MM.1S (cell line): ENCODE measurements at places on chromosomes 16 and 17.

- no peak for DNase-seq
Observed at GRCh38 chr16:26391833-26392232, 674.9 kb upstream of the C16orf82 start.

DNA sequence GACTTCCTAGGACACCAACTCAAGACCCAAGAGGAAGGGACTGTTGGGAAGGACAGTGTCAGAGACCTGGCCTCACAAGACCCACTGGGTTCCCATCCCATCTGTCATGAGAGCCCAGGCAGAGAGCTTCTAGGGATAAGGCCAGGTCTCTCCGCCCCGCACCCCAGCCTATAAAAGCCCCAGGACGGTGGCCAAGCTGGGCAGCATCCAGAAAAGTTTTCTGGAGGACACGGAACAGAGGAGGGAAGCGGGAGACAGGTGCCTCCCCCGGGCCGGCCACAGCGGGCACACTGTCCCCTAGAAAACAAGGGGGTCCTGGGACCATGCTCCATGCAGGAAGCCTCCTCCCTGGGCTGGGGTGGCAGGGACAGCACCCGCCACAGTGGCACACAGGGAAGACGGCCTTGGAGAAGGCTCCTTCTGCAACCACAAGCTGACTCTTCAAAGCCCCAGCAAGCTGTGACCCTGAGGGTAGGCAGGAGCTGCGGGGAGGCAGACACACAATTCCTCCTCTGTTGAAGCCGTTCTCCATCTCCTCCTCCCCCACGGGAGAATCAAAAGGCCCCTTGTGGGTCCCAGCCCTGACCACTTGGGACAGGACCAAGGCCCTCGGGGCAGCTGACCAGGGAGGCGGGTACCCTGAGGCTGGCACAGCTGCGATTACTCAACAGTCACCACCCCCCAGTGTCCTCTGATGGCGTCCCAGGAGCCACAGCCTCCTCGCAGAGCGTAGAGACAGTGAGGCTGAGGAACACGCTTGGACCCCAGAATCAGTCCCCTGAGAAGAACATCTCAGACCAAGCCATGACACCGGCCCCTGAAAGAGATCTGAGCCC is 26.1 kb downstream of the TRPV3 start:
- DNase-seq, result no peak

DNA sequence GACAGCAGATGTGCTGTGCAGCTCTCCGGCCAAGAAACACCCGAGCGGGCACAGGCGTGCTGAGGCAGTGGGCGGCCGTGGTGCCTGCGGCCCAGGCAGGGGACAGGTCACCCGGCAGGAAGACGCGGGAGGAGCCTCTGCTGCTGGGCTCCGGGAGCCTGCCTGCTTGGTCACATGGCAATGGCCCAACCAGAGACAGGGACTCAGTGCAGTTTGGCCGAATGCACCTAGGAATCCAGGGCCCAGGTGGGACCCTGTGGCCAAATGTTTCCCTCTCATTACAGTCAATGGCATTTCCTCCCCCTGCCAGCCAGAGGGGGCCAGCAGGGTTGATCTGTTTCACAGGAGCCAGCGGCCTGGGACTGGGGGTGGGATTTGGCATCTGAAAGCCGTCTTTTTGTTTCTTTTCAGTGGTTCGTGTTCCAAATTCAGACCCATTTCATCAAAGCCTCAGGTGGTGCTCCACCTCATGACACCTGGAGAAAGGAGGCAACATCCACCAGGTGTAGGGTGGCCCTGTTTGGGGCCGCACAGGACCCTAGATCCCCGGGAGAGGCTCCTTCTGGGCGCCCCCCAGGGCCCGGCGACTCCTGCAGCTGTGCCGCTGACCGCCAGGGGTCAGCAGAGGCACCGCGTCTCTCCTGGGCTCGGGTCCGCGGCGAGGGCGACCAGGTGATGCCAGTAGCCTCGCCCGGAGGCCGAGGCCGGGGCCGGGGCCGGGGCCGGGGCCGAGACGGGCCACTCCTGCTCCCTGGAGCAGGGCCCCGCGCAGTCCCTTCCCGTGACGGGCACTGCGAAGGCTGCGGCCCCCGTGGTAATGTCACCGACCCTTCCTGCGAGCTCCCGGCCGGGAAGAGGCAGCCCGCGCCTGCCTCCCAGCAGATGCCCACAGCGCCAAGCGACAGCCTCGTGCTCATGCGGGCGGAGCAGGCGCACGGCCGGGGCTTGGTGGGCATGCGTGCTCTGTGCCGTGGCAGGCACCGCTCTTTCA is 118.5 kb downstream of the C16orf78 start:
- peak; percentile 52 for DNase-seq

DNA sequence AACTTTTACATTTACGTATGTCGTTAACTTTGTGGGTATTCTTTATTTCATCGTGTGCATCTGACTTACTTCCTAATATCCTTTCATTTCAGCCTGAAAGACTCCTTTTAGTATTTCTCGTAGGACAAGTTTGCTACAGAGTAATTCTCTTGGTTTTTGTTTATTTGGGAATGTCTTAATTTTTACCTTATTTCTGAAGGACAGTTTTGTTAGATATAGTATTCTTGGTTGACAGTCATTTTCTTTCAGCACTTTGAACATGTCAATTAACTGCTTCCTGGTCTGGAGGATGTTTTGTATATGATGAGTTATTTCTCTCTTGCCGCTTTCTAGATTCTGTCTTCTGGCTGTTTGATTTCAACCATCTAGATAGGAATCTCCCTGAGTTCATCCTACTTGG is 109.2 kb upstream of the NACA2 start:
- no peak for DNase-seq

DNA sequence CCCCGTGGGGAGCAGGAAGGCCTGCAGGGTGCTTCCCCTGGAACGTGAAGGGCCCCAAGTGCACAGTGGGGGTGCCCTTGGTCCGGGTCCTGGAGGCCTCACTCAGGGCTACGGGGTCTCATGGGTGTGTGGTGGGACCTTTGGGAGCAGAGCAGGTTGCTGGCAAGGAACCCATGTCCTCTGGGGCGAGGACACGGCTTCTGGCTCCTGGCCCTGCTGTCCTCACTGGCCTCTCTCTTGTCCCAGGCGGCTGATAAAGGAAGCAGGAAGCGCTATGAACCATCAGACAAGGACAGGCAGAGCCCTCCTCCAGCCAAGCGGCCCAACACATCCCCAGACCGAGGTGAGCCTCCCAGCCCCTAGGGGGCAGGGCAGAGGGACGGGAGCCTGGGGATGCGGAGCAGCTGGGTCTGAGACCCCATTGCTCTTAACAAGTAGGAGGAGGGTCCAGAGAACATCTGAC is 9.8 kb upstream of the IL17C start:
- DNase-seq, result no peak

DNA sequence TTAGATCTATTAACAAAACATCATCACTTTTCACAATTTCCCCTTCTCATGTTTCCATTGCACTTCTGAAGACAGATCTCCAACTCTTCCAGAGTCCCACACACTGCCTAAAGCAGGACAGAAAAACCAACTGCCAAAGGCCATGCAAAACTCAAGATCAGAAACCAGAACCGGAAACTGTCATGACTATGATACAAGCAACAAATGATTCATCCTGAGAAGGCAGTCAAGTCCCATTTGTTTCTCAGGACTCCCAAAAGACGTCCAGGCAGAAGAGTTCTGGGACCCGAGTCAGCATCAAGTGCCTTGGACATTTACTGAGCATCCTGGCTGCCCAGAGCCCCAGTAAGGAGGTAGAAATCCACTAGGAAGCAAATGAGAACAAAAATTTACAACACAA is 38.8 kb downstream of the ERN1 start:
- DNase-seq, result peak; percentile 65

DNA sequence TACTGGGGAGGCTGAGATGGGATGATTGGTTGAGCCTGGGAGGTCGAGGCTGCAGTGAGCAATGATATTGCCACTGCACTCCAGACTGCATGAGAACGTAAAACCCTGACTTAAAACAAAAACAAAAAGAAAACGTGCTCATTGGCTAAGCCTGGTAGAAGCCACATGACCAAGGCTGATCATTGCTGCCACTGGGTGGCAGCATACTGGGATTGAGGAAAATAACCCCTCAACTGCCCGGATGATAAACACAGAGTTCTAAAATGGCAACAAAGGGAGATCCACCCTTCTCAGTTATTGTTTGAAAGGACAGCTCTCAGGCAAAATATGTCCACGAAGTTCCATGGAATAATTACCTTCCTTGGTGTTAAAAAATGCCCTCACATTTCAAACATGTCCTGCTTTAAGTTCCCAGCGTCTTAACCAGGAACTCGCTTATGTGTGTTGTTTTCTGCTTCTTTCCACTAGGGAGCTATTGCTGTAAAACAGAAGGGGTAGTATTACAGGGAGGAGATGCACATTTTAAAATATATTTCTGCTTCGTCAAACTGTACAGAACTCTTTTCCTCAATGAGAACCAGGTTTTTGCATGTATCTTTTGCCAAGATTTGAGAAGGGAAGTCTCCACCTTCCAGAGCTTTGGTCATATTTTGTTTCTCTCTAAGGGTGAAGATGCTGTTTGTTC is 675.3 kb downstream of the MAF start:
- peak; percentile 59 for DNase-seq

DNA sequence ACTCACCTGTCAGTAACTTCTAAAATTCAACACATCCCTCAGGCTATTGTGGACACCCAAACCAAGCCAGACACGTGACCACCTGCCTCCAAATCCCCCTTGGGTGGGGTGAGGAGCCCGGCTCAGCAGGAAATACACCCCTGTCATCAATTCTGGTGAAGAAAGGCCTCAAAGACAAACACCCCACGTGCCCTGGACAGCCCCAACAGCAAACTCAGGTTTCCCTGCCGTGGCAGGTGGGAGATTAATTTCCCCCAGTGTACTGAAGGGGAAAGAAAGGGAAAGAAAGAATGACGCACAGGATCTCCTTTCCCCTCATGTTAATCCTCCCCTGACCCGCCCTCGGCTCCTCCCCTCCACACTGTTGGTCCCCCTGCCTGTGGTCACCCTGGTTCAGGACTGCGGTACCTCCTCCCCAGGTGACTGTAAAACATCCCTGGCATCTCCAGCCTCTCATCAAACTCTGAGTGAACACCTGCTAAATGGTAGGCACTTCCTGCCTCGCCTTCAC is 98.3 kb downstream of the ZNF423 start:
- DNase-seq, result no peak

DNA sequence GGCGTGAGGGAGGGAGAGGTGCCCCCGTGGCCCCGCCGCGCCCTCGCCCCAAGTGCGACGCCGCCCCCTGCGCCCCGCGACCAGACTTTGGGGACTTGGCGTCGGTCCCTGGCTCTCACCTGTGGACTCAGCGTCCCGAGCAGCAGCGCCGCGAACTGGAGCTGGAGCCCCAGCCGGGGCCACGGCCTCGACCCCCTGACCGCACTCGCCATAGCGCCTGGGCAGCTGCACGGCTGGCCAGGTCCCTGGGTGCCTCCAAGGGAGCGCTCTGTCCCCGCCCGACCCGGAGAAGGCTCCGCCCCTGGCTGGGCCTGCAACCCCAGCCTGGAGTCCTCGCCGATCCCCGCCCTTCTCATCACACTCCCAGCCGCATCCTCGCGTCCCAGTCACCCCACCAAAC is at the start of gene ERN2:
ERN2 (minus strand) TSS at position 247 of the 400 bp plus-strand sequence; CDS start at position 212, 35 bp downstream.
- DNase-seq, result no peak

GRCh38 chr17:41959336-41960095 is 7.1 kb upstream of the CNP start:
- DNase-seq, result peak; percentile 57

- DNase-seq, result no peak
Observed at GRCh38 chr17:15444805-15445204, 22.6 kb downstream of the CDRT4 start.

- no peak for DNase-seq
Observed at GRCh38 chr16:20298452-20298851, 28.9 kb downstream of the GP2 start.

GRCh38 chr17:45222996-45223538 is 1.4 kb downstream of the FMNL1 start:
- DNase-seq, result peak; percentile 20

DNA sequence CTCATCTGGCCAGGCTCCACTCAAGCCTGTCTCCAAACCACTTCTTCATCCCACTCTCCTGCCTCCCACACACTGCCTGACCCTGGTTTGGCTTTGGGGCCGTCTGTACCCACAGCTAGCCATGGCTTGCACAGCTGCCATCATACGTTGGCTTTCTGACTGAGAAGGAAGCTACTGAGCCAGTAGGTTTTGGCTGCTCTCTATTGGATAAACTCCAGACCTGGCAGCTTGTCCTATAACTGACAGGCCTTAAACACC is 3.9 kb downstream of the MIF4GD start:
- no peak for DNase-seq

- no peak for DNase-seq
Observed at GRCh38 chr16:62940569-62940968, 904.3 kb upstream of the CDH8 start.

DNA sequence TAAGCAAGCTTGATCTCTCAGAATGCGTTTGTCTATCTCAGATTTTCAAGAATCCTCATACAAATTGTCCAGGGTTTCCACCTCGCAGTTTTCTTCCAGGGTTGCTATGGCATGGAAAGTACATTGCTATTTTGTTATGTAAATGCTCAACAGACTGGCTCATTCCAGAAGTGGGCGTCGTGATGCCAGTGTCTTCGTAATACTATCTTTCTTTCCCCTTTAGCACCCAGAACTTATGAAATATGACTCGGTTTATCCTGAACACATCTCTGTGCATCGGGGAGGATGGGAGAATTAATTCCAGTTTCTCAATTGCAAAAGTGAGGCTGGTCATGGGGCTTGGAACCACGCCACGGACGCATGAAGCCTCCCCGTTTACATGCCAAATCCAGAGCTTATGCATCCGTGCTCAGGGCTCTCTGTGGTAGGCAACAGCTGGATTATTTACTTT is 405.0 kb downstream of the WWOX start:
- DNase-seq, result no peak

- no peak for DNase-seq
Observed at GRCh38 chr17:77742579-77742978, 215.9 kb upstream of the TNRC6C start.

GRCh38 chr16:89187770-89188392 is 12.5 kb downstream of the SLC22A31 start:
- DNase-seq, result no peak

DNA sequence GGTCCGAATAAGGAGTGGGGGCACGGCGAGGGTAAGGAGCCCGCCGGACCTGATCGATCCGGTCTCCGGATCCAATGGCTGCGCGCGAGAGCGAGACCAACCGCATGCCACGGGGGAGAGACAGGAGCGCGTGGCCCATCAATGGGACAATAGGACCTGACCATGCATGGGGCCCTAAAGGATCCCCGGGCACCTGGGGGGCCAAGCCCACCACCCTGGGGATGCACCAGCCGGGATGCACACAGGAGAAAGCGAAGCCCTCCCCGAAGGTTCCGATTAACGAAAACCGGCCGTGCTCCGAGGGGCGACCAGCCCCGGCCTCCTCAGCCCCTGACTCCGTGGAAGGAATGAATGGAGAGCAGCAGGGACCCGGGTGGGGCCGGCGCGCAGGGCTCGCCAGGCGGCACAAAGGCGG is 525 bp downstream of the JPT1 start:
- no peak for DNase-seq

GRCh38 chr16:87710887-87711286 is 54.9 kb downstream of the KLHDC4 start:
- no peak for DNase-seq

GRCh38 chr16:21650521-21650920 is 1.9 kb downstream of the IGSF6 start:
- no peak for DNase-seq

DNA sequence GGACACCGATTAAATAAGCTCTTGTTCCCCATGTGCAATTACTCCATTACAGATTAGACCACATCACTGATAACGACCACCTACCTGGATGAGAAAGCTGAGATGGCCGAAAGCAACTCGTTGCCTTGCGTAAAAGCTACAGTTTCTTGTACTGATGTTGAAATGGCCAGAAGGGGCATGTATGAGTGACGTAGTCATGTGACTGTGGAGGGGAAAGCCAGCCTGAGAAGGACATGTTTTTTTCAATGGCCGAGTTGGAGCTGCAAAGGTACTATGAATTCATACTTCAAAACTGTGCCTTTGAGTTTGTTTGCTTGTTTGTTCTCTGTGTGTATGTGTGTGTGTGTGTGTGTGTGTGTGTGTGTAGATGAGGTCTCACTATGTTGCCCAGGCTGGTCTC is 17.0 kb upstream of the HYDIN start:
- DNase-seq, result no peak
